ENCODE measurements at places on chromosomes 2 and 18.
A peak's percentile ranks its signal among the peaks of the same experiment; 100 is the strongest.

- no peak for DNase-seq
Measured at GRCh38 chr18:65365245-65365980, 385.4 kb upstream of the CDH7 start.

- no peak for DNase-seq
Measured at GRCh38 chr2:203892207-203892606, 24.6 kb downstream of the CTLA4 start.

- DNase-seq: no peak
Measured at GRCh38 chr2:149458502-149458901, 128.1 kb downstream of the LYPD6 start.

GRCh38 chr2:641164-641871 is 35.9 kb downstream of the TMEM18 start:
- no peak for DNase-seq

- peak; percentile 68 for DNase-seq
Measured at GRCh38 chr2:134124047-134124753, 129.7 kb upstream of the MGAT5 start.

DNA sequence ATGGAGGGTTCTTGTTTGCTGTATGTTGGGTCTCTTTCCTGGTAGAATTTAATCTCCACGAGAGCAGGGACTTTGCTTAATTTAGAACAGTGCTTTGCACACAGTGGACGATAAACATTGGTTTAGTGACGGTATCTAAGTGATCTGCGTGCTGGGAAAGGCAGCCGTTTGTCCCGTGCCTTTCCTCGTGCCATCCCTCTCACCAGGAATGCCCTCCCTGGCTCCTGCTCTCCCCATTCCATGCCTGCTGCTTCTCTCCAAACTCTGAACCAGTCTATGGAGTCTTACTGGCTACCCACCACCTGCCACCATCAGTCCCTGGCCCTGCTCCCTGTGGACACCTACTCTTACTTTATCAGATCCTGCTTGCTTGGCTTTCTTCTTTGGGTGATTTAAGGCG is 27.3 kb upstream of the TNP1 start:
- DNase-seq: no peak

GRCh38 chr18:70398076-70398475 is 109.2 kb downstream of the SOCS6 start:
- no peak for DNase-seq

DNA sequence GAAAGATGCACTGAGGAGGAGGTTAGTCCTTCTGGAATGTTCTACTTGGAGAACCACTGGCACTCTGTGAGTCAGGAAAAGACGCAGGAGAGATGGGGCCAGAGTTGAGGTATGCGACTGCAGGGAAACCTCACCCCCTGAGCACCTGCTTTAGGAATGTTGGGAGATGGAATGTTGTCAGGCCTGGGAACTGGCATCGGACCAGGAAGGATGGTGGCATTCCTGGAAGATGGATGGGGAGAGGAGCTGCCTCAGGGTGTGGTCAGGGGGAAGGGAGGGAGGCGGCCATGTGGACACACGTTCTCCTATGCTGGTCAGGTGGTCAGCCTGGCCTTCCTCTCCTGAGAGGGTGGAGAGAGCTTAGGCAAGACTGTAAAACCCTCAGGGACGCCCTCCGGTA is 146.3 kb downstream of the CELF4 start:
- DNase-seq: no peak

GRCh38 chr2:110999626-111000025 is 121.1 kb upstream of the BCL2L11 start:
- no peak for DNase-seq

- DNase-seq: no peak
Measured at GRCh38 chr18:76338619-76339245, 156.3 kb downstream of the ZNF516 start.

DNA sequence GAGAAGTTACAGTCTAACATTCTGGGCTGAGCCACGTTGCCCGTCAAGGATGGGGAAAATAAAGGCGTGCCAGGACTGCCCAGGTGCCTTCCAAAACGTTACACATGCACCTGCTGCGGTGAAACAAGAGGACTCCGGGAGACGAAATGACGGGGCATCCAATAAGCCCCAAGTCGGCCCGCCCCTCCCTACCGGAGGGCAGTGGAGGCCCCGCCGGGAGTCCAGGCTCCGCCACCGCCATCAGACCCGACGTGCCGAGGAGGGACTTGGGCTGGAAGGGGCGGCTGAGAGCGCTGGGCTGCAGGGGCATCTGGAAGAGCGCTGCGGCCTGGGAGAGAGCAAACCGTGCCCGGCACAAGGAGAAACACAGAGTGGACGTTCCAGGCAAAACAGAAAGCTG is 112.5 kb upstream of the GPC1 start:
- no peak for DNase-seq

DNA sequence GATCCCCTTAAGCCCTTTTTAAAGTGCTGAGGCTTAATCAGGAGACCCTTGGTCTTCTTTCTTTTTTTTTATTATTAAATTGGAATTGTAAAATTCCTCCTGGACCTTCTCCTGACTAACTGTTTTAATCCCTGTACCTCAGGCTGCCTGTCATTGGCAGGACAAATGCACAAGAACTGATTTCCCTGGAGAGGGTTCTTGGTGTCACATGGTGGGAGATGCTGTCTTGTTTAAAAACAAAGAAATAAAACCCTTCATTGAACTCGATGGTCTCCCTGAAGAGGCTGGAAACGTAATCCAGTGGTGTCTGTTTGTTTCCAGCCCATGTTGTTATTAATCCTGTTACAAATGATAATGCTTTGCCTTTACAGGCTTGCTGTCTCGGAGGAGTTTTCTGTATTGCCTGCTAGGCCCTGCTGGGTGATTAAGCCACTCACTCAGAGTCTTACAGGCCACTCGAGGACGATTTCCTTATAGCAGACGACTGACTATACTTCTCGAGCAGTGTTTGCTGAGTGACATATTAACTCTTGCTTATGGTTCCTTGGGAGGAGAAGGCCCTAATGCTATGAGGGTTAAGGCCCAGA is 100.5 kb upstream of the MGAT5 start:
- DNase-seq: no peak

DNA sequence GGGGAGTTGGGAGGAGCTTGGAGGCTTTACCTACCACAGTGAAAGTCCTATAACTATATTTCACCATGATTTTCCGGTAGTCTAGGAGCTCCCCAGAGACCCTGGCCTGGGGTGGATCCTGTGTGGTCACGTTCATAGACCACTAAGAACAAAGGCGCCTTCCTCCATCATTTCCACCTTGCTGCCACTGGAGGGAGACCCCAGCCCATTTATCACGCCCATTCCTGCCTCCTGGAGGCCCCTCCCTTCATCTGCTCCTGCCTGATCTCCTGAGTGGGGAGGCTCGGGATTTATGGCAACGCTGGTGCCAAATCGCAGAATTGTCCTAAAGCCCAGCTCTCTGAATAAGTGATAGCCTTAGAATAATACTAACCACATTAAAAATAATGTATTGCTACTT is 507.6 kb upstream of the SPHKAP start:
- DNase-seq: no peak

- DNase-seq: no peak
Measured at GRCh38 chr2:66539452-66539851, 104.5 kb downstream of the MEIS1 start.

- DNase-seq: peak; percentile 31
Measured at GRCh38 chr2:170155022-170155722, 22.8 kb upstream of the MYO3B start.

DNA sequence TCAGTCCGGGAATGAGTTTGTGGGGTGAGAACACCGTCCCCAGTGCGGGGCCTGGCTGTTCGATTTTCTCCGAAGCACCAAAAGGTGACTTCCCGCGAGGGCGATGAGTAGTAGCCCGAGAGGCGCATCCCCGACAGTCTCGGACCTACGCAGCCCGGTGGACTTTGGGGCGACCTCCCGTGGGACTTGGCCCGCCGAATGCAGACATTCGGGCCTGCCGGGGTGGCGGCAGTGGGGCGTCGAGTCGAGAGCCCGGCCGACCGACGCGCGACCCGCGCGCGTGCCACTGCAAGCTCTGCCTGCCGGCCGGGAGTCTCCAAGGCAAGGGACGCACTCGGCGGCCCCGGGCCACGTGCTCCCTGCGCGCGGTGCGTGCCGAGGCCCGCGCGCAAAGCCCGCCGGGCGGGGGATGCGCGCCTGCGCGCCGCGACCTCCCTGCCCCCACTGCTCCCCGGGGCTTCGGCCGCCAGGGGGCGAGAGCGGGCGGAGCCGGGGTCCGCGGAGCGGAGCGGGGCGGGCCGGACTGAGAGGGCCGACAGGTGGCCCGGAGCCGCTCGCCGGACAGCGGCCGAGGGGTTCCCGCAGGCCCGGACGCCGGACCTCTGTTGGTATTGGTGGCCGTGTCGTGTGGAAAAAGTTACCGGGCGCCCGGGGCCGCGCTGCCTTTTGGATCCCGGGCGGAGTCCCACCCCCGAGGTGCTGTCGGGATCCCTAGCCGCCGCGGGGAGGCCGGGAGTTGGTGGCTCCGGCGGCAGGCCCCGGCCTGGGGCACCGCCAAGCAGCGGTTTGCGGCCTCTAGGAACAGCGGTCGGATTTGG is 1.9 kb downstream of the PTMA start:
- DNase-seq: peak; percentile 47

DNA sequence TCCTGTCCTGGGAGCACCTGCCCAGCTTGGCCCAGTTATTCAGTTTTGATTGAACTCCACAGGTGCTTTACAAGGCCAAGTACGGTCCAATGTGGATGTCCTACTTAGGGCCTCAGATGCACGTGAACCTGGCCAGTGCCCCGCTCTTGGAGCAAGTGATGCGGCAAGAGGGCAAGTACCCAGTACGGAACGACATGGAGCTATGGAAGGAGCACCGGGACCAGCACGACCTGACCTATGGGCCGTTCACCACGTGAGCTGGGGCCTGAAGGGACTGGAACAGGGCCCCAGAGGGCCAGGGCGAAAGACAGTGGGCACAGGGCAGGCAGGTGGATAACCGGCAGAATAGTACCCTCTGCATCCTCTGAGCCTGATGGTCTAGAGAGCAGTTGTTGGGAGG is 22.1 kb downstream of the PRKAG3 start:
- no peak for DNase-seq

DNA sequence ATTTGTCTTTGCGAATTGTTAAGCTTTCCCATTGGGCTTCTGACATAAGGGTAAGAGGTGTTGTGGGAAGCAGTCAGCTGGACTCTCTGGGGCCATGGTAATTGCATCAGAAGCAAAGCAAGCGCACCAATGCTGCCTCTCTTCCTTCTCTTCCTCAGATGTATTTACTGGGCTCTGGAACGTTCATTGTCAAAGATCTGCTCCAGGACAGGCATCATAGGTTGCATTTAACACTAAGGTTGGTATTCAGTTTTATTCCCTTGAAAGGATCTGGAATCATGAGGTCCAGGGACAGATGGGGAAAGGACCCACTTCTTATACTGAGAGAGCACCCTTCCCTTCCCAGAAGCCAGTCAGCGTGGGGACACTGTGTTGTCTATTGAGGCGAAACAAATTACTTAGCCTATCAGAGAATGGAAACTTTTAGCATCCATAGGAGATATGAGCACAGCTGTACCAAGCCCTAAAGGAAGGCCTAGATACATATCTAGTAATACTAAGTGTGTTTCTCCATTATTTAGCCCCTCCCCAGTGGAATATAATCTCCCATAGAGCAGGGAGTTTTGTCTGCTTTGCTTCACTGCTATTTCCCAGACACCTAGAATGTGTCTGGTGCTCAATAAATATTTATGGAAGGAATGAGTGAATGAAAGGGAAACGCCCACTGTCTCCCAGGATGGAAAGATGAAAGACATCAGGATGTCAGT is 72.2 kb downstream of the COA5 start:
- DNase-seq: no peak

DNA sequence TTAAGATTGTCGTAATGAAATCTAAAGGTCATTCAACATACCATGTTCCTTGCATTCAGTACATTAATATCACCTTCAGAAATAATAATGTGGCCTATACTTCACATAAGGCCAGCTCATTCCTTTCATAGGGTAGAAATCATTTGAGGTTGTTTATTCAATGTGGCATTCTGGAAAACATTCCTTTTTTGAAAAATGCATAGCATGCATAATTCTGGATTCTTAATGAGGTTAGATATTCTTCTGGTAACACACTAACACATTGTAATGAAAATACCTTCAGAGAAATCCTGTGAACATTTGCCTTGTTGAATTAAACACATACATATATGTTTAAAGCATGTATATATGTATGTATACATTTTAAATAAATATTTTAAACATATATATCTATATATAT is 204.6 kb upstream of the KCNH7 start:
- DNase-seq: no peak

DNA sequence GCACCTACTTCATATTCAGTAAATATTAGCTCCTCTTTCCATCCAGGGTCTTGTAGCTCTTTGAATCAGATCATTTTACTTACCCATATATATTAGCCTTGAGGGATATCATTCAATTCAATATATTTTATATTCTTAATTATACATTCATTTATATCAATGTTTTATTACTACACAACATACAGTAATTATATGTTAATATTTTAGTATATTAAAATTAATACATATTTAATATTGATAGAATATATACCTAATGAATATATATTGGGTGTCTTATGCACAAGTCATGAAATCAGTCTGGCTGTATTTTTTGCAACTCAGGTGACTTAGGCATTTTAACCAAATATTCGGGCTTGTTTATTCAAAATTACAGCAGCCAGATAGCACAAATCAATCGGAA is 37.2 kb downstream of the POU3F3 start:
- no peak for DNase-seq

DNA sequence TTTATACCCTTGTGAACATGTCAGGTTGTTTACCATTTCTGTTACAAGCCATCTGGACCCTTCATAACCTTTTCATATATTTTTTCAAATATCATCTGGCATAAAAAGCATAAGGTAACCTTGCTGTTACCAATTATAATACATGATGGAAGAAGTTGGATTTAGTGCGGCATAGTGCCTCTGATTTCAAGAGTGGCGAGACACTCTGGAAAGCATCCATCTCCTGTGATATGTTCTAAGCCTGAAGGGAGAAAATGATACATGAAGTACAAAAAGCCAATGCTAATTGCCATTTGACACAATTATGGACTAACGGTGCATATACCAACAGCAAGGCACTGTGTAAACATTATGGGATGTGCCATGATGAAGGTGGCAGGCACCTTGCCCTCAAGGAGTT is 75.1 kb downstream of the DCC start:
- no peak for DNase-seq

DNA sequence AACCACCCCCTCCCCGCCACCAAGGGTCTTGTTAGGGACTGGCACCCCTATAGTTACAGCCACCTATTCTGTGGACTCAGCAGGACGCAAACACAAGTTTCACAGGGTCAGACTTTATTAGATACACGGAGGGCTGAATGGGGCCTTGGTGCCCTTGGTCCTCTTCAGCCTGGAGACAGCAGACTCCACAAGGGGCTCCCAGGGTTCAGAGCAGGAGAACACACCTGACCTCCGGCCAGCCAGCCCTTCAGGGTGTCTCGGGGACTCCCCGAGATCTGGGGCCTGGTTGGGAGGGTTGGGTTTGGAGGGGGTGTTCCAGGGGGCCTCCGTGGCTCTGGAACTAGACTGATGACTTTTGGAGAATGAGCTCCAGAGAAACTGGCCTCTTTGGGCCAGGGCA is 2.3 kb upstream of the PREB start:
- no peak for DNase-seq

- no peak for DNase-seq
Measured at GRCh38 chr2:98280376-98281102, 65.7 kb upstream of the CNGA3 start.
